ENCODE measurements at places on chromosomes 4 and X. TPM values are rescaled to one million over a fixed set of nuclear protein-coding genes. Genes with fewer than 3 reads are reported as not detected.

Gene MAMLD1
- total RNA-seq, result 0.25 TPM

Gene GNRHR
- not detected for total RNA-seq

Gene CYSLTR1
- total RNA-seq, result 0.25 TPM

Gene LEF1
- total RNA-seq, result 0.98 TPM

Gene ASMT
- total RNA-seq, result not detected

Gene MYOZ2
- not detected for total RNA-seq

Gene HSD17B13
- 0.25 TPM for total RNA-seq

Gene NAA10
- total RNA-seq, result 129 TPM

Gene C1GALT1C1
- 10.2 TPM for total RNA-seq

Gene EVC2
- 2.3 TPM for total RNA-seq

Gene LCORL
- 30.8 TPM for total RNA-seq

Gene EMCN
- total RNA-seq, result not detected

Gene NMU
- total RNA-seq, result 9.4 TPM

Gene AREG
- not detected for total RNA-seq

Gene PRDX4
- total RNA-seq, result 35.5 TPM

Gene IL2
- not detected for total RNA-seq

Gene ADRA2C
- total RNA-seq, result 4.8 TPM

Gene ATOH1
- total RNA-seq, result not detected

Gene PABPC1L2A
- total RNA-seq, result 1.5 TPM

Gene MAGEB1
- total RNA-seq, result not detected

Gene TRIM2
- total RNA-seq, result 120 TPM

Gene KIT
- total RNA-seq, result 3.0 TPM
